Stimulated activated CD8-positive, alpha-beta memory T cell treated with anti-CD3 and anti-CD28 coated beads, Interleukin-4, amount 100 ng/mL, for 1 hour (primary cell): ENCODE measurements at places on chromosomes 5 and 9.
A peak's percentile ranks its signal among the peaks of the same experiment; 100 is the strongest.

GRCh38 chr9:111178331-111179055 is 140.2 kb upstream of the LPAR1 start:
- no peak for DNase-seq

DNA sequence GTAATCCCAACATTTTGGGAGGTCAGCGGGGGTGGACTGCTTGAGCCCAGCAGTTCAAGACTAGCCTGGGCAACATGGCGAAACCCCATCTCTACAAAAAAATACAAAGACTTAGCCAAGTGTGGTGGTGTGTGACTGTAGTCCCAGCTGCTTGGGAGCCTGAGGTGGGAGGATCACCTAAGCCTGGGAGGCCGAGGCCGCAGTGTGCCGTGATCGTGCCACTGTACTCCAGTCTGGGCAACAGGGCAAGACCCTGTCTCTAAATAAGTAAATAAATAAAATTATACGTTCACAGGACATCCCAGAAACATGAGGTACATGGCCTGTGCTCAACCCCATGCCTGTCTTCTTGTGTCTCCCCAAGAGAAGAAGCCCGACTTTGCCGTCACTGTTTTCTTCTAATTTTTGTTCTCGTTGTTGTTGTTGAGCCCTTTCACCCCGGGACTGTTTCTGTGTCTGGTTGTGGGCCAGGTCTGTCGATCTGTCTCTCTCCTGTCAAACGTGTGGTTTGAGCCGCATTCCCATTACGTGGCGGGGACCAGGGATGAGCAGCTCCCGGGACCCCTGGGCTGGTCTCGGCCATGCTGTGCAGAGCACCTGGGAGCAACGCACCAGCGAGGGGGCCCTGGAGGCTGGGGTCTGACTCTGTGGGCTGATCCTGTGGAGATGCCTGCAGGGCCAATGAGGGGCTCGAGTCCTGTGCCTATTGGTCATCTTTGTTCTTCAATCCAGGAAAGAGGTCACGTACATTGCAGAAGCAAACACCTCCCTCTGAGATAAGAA is 32.2 kb downstream of the NACC2 start:
- DNase-seq, result no peak

GRCh38 chr5:1831677-1832313 is 30.6 kb downstream of the NDUFS6 start:
- no peak for DNase-seq

DNA sequence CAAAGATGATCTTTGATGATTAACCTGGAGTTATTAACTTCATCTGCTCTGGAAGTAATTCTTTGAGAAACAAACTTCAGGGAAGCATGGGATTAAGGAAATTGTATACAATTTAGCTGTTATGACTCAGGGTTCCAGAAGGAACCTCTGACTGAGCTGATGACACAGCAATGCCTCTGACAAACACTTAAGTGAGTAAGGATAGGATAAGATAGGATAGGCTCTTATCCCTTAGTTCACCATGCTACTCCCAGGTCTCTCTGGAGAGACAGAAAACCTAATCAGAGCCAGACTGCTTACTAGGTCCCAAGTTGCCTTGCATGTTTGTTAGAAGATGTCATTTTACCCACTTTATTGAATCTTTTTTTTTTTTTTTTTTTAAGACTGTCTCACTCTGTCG is 12.6 kb upstream of the TMEM38B start:
- no peak for DNase-seq

DNA sequence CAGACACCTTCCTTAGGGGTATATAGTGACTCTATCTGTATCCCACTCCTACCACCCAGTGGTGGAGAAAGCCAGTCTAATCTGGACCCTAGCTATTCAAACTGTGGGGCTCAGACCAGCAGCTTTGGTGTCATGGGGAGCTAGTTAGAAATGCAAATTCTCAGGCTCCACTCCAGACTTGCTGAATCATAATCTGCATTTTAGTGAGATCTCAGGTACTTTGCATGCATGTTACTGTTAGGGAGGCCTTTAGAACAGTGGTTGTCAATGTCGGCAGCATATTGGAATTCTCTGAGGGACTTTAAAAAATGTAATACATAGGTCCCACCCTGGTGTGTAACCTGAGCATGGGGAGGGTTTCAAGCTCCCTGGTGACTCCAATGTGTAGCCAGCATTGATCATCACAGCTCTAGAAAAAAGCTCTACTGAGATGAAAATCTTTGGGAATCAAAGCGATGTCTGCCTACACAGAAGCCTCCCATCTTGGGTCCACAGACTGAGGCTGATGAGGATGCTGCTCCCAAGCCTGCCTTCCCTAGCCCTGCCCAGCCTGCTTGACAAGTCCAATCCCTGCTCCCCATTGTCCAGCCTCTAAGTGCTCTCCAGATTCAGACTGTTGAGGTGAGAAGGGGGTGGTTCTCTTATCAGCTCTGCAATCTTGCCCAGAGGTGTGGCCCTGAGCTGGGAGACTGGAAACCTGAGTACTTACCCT is 11.9 kb upstream of the GM2A start:
- no peak for DNase-seq

DNA sequence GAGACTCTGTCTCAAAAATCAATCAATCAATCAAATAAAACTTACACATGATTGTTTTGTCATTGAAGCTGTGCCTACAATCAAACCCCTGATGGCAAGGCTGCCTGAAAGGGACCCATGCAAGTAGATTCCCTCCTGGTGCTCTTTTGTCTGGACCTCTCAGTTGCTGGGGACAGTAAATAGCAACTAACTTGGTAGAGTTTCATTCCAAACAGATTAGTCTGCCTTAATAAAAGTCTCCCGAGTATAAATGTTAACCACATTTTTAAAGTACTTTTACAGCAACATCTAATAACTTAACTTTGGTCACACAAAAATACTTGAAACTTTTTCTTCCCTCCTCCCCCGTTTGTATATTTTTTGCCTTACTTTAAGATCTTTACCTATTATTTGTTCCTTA is 105.5 kb downstream of the FEM1C start:
- DNase-seq, result no peak

DNA sequence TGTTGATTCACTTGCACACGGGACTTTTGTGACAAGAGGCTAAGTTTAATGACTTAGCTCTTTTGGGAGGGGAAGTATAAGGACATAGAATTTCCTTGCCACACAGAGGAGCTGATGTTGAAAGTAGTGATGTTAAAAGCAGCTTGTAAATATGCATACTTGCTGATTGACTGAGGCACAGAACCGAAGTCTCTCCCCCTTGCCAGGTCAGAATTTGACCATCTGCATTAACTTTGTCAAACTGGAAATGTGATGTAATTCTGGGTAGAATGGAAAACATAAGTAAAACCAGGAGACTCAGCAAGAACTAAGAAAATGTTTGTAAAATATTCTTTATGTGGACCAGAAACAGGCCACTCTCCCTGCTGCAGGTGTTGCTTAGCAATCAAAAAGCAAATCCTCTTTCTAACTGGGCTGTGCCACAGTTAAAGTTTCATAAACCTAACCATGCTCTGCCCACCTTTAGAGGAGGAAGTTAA is 284.2 kb downstream of the NR3C1 start:
- DNase-seq, result no peak

DNA sequence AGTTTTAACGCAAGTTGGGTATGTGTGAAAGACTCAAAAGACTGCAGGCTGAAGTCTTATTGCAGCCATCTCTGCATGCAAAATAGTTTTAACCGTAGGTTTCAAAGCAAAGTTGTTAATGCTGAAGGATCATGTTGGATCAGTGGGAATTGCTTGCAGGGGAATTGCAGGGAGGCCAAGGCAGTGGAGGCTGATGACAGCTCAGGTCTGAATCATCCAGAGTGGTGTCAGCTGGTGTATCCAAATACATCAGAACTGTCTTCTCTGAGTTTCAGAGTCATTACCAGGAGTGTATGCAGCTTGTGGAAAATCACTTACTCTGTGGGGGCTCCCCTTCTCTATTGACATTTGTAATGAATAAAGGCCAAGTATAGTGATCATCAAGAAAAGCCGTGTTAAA is 435.7 kb downstream of the SH3GL2 start:
- no peak for DNase-seq

- DNase-seq, result no peak
These were observed 74.8 kb downstream of the MACIR start for GRCh38 chr5:103333376-103333775.

GRCh38 chr5:1347571-1347970 is 2.7 kb upstream of the CLPTM1L start:
- DNase-seq, result no peak

- DNase-seq, result no peak
These were observed 42.5 kb upstream of the EXOC3 start for GRCh38 chr5:400282-401145.

GRCh38 chr5:96203761-96204160 is 229.3 kb downstream of the PCSK1 start:
- no peak for DNase-seq

- DNase-seq, result no peak
These were observed 38.9 kb upstream of the STXBP1 start for GRCh38 chr9:127572961-127573721.

GRCh38 chr5:132394667-132395259 is 25.3 kb downstream of the SLC22A5 start:
- DNase-seq, result no peak

- DNase-seq, result no peak
These were observed 23.7 kb upstream of the TAS2R1 start for GRCh38 chr5:9653811-9654210.

GRCh38 chr9:136856079-136856476 is 3.9 kb downstream of the MAMDC4 start:
- no peak for DNase-seq

DNA sequence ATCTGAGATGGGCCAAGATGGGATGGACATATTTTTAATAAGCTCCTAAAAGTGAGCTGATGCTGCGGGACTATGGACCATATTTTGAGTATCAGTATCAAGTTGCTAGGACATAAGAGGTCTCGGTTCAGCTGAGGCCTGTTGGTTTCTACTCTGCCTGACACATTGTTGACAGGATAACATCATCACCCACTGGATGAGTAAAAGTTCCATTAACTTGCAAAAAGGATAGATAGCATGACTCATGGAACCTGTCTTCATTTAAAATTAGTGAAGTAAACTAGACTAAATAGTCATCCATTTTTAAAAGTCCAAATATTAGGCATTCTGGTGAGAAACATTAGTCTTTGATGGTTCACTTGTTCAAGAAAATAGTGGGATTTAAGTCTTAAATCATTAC is 33.3 kb downstream of the PARP8 start:
- DNase-seq, result no peak

GRCh38 chr5:138354926-138355378 is 2.5 kb downstream of the KDM3B start:
- DNase-seq, result no peak

DNA sequence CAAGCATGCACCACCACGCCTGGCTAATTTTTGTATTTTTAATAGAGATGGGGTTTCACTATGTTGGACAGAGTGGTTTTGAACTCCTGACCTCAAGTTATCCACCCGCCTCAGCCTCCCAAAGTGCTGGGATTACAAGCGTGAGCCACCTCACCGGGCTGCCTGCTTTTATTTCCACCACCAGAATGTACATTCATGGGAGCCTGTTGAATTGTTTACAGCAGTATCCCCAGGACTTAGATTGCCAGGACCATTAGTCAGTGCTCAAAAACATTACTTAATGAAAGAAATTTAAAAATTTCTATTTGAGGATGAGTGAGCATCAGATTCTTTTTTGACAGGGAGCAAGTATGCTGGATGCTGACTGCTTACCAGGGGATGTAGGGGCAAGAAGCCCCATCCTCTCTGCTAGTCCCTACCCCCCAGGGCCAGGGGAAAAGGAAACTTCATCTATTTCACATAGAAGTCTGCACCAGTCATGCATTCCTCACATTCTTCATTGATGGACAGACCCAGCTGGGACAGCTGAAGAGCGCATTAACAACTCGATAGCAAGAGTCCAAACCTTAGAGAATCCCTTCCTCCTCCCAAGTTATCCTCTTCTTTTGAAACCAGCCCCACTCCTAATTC is 10.3 kb upstream of the RGMB start:
- no peak for DNase-seq

- no peak for DNase-seq
These were observed 837 bp upstream of the AHRR start for GRCh38 chr5:320524-321229.

DNA sequence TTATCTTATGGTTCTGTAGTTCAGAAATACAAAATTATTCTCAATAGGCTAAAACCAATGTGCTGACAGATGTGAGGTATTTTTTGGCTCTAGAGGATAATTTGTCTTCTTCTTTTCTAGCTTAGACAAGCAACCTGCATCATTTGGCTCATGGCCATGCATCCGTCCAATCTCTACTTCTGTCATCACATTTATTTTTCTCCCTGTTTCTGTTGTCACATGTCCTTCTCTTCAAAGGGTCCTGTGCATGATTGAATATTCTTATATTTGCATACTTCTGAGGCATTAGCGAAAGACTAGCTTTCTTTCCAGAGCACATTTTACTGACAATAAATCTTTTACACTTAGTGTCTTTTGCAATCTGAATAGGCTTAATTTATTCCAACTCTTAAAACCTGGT is 564.7 kb downstream of the CDH10 start:
- no peak for DNase-seq

GRCh38 chr9:133987946-133988665 is 4.0 kb downstream of the VAV2 start:
- DNase-seq, result no peak

DNA sequence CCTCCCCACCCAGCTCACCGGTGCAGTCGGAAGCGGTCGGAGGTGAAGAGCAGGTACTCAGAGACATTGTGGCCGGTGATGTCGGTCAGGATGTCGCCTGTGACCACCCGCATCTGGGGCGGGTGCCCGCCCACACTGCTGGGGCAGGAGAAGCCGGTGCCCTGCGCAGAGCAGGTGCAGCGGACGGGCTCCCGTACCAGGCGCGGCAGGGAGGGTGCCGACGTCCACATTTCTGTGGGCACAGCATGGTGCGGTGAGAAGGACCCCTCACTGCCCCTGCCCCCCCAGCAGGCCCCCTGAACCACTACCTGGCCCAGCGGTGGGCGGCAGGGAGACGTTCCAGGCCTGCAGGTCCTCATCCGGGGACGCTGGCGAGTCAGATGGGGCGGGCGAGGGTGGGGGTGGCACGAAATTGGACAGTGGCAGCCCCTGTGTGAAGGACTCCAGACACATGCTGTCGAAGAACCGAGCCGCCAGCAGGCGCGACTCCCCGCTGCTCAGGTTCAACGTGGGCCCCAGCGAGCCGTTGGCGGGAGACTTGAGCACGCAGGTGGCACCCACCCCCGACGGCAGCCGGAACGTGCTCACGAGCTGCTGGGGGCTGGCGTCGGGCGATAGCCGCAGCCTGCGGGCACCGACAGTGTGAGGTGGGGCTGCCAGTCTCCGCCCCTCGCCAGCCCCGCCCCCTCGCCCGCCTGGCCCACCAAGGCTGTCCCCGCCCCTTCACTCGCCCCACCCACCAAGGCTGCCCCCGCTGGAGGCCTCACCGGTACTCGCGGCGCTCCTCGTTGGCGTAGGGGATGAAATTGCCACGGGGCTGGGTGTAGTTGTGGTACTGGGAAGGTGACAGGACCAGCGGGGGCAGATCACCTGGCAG is 15.1 kb downstream of the ABCA2 start:
- no peak for DNase-seq

GRCh38 chr9:76902395-76902794 is 3.5 kb downstream of the PRUNE2 start:
- no peak for DNase-seq

GRCh38 chr5:149357370-149358293 is at the start of gene PCYOX1L:
Gene PCYOX1L, plus strand, starts transcription at chr5:149358046. Its CDS starts 23 bp downstream, at chr5:149358069.
- DNase-seq, result peak; percentile 67

GRCh38 chr5:122465994-122466393 is 154.0 kb downstream of the SNCAIP start:
- DNase-seq, result no peak
